ENCODE measurements at places on chromosomes 11 and 22.

GRCh38 chr11:120643284-120643683 is 131.7 kb downstream of the GRIK4 start:
- no peak for ATAC-seq

DNA sequence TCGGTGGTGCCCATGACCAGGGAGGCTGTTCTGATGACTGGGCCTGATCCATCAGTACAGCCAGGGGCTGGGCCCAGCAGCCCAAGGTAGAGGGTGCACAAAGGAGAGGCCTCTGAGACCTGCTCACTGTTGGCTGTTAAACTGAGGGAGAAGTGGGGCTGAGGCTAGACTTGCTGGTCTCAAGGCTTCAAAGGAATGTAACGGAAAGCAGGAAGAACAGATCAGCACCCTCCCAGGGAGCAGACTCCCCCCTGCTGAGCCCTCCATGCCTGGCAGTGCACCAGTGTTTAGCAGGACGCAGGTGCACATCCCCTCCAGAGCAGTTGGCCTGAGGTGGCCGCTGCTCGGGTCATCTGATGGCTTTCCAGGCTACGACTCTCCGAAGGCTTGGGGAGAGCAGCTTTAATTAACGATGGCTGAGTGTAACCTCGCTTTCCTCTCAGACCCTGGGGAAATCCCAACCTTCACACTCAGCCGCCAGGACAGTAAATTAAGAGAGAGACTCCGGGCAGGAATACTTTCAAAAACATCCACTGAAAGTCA is 255.7 kb upstream of the NARS2 start:
- no peak for ATAC-seq

GRCh38 chr11:94457118-94458029 is 36.3 kb downstream of the MRE11 start:
- ATAC-seq, result no peak

DNA sequence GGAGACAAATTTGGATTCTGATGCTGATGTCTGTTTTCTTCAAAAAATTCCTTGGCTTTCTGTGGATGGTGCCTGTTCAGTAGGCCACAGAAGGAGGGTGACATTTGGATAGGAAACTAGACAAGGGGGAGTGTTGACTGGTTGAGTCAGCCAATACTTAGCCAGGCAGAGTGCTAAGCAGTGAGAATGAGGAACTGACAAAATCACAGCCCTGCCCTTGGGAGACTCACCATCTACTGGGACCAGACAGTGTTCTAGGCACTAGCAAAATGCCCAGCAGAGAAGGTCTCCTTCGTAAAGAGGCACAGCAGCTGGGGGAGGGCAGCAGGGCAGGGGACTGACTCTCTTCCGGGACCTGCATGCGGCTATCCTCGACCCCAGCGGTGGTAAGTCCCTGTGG is 190.2 kb downstream of the DSCAML1 start:
- ATAC-seq, result no peak

GRCh38 chr22:39785232-39785631 is 108.3 kb downstream of the ENTHD1 start:
- no peak for ATAC-seq

DNA sequence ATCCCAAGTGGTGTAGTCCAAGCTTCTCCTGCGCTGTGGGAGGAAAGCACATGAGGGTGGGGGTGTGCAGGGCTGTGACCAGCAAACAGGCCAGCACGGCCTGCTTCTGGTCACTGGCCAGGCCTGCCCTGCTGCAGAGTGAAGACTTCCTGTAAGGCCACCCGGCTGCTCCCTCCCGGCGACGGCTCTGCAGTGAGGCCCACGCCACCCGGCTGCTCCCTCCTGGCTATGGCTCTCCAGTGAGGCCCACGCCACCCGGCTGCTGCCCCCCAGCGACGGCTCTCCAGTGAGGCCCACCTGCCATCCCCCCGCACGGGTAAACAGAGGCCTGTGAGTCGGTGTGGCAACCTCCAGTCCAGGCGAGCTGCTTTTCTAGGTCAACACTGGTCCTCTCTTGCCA is 31.4 kb upstream of the BRSK2 start:
- no peak for ATAC-seq

DNA sequence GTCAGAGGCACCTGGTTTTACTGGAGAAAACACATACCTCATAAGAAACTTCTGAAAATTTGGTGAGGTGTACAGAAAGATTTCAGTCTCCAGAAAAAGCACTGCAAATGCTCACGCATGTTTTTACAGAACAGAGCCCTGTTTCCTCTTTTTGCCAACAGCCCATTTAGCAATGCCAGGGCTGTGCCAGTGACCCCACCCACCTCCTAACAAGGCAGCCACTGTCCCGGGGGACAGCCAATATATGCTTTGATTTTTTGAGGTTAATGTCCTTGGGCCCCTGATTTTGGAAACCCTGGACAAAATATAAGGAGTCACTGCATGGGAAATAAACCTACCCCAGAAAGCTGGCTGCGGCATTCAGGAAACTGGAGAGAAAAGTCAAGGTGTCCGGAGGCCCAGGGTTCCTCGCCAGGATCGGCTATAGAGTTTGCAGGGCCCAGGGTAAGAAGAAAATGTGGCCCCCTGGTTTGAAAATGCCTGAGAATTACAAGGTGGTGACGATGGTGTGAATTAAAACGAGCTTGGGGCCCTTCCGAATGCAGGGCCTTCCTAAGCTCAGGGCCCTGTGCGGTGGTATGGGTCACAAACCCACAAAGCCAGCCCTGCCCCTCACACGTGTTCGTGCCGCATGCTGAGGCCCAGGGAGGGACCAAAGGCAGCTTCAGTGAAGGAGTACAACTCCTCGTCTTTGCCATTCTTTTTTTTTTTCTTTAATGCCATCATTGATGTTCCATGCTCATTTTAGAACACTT is 71.1 kb upstream of the WNT7B start:
- no peak for ATAC-seq

Measured in SK-N-SH treated with all-trans-retinoic acid at 6 μM for 48 hours (cell line).